Esophagus muscularis mucosa (tissue), 4 donors: ENCODE measurements at places on chromosomes 12 and 14. TPM values are rescaled to one million over a fixed set of nuclear protein-coding genes. Genes with fewer than 3 reads are reported as not detected.
A peak's percentile ranks its signal among the peaks of the same experiment; 100 is the strongest.

The SYNE2 gene
- 92.4 TPM for total RNA-seq

The POTEG gene
- total RNA-seq, result not detected

The RNU4-1 gene
- total RNA-seq, result not detected

The VRTN gene
- not detected for total RNA-seq

The SLC38A4 gene
- total RNA-seq, result 0.17 TPM

The CARMIL3 gene
- 0.17 TPM for total RNA-seq

The TMBIM4 gene
- 107 TPM for total RNA-seq

The SLCO1B1 gene
- total RNA-seq, result not detected

The SMIM41 gene
- 26.6 TPM for total RNA-seq

The B4GALNT1 gene
- 10.4 TPM for total RNA-seq

The OVCH1 gene
- not detected for total RNA-seq

DNA sequence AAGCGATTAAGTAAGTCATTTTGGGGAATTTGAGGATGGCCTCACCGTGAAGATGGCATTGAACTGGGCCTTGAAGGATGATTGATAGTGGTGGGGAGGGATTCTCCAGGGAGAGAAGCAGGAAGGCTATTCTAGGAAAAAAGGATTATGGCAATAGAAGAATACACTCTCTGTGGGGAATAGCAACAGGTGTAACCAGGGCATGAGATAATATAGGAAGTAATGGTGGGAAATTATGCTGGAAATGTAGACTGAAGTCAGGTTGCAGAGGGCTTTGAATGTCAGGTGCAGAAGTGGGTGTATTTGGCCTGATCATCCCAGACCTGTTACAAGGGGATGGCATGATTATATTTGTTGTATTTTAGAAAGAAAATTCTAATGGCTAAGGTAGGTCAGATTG lies 4.6 kb upstream of the ANO4 start:
- no peaks in the 10 kb centered on the region for H3K27me3 ChIP-seq
- no peak overlapping the region for H3K4me3 ChIP-seq
- DNase-seq, result no peak

GRCh38 chr14:36647824-36648753 lies 13.6 kb upstream of the PAX9 start:
- peak; percentile 88 for DNase-seq
- H3K36me3 ChIP-seq, result no peaks in the 10 kb centered on the region
- H3K27me3 ChIP-seq, result peaks cover 7% of the 10 kb centered on the region
- peaks cover 19% of the 10 kb centered on the region for H3K4me1 ChIP-seq

- no peaks in the 10 kb centered on the region for H3K36me3 ChIP-seq
- peaks cover 15% of the 10 kb centered on the region for H3K4me1 ChIP-seq
- no peak overlapping the region for H3K27ac ChIP-seq
These were observed 17.8 kb downstream of the FBLN5 start for GRCh38 chr14:91929700-91930099.

DNA sequence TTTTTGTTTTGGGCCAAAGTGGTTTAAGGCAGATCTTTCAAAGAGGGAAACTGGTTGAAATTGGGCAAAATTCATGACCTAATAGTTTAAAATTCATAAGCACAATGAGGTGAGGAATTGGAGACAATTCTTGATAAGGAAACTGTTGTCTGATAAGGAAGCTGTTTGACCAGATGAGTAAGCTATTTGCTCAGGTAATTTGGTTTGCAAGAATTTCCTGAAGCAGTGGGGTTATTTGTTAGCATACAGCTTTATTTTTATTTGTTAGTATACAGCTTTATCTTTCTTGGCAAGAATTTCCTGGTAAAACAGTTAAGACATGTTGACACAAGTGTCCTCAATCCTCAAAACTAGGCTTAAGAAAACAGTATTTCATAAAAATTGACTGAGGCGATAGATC lies 559.0 kb downstream of the GALC start:
- H3K4me1 ChIP-seq, result no peaks in the 10 kb centered on the region
- H3K4me3 ChIP-seq, result no peak overlapping the region
- H3K36me3 ChIP-seq, result no peaks in the 10 kb centered on the region
- no peak for DNase-seq
- H3K27me3 ChIP-seq, result no peaks in the 10 kb centered on the region

DNA sequence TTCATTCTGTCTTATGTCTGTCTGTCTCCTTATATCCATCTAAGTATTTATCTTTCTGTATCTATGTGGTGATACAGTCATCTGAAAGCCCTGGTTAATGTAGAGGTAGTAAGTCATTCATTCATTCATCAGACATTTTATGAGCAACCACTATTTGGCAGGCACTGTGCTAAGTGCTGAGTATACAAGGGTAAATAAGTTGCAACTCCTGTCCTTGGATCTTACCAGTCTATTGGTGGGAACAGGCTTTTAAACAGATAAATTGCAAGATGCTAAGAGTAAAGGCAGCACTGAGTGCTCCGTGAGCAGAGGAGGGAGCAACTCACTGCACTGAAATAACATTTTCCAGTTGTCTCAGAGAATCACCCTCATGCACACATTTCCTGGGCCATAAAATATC lies 68.6 kb downstream of the TMEM30B start:
- no peak overlapping the region for H3K27ac ChIP-seq
- no peak for DNase-seq
- no peaks in the 10 kb centered on the region for H3K4me1 ChIP-seq
- H3K4me3 ChIP-seq, result no peak overlapping the region
- H3K36me3 ChIP-seq, result no peaks in the 10 kb centered on the region

DNA sequence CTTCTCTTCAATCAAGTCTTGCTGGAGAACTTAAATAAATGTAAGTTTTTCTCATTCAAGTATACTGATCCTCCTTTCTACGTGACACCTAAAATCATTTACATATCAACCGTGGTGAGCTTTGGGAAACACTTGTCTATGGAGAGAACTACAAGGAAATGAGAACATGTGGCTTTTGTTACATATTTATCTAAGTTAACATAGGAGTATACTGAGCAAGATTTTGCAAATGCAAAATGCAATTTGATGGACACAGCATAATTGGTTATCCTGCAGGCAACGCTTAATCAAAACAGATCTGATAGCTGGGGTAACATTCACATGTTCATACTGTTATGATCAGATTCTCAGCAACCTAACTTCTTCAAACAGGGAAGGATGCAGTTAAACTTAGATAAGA lies 376.3 kb downstream of the TMEM132D start:
- no peak overlapping the region for H3K4me3 ChIP-seq
- H3K36me3 ChIP-seq, result no peaks in the 10 kb centered on the region
- no peaks in the 10 kb centered on the region for H3K4me1 ChIP-seq
- H3K27me3 ChIP-seq, result no peaks in the 10 kb centered on the region
- no peak overlapping the region for H3K27ac ChIP-seq

DNA sequence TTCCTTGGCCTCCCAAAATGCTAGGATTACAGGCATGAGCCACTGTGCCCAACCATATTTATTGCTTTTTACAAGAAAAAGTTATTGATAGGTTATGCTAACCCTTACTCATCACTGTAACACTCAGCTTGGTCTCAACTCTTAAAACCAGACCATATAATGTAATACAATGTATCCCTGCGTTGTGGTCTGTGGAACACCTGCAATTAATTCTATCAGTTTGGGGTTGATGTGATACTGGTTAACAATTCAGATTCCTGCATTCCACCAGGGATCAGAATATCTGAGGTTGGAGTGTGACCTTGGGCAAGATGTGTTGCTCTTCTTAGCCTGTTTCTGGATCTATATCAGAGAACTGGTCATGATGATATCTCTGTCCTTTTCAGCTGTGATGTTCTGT lies 419.0 kb downstream of the RAD51B start:
- no peak for DNase-seq
- no peak overlapping the region for H3K4me3 ChIP-seq
- peak overlapping the region; percentile 52 for H3K27ac ChIP-seq
- peaks cover 48% of the 10 kb centered on the region for H3K4me1 ChIP-seq
- no peaks in the 10 kb centered on the region for H3K27me3 ChIP-seq
- H3K36me3 ChIP-seq, result no peaks in the 10 kb centered on the region

- H3K36me3 ChIP-seq, result peaks cover 10% of the 10 kb centered on the region
- peaks cover 65% of the 10 kb centered on the region for H3K4me1 ChIP-seq
- peak overlapping the region; percentile 97 for H3K27ac ChIP-seq
- DNase-seq, result no peak
- no peak overlapping the region for H3K4me3 ChIP-seq
- no peaks in the 10 kb centered on the region for H3K27me3 ChIP-seq
These were observed 2.2 kb downstream of the NCKAP5L start for GRCh38 chr12:49825971-49826421.

GRCh38 chr12:70609203-70609602 lies 28.0 kb downstream of the PTPRB start:
- H3K4me1 ChIP-seq, result peaks cover 16% of the 10 kb centered on the region
- H3K36me3 ChIP-seq, result no peaks in the 10 kb centered on the region
- peak overlapping the region; percentile 53 for H3K4me3 ChIP-seq

- H3K27ac ChIP-seq, result no peak overlapping the region
- DNase-seq, result no peak
- H3K4me3 ChIP-seq, result no peak overlapping the region
- no peaks in the 10 kb centered on the region for H3K4me1 ChIP-seq
These were observed 859.8 kb downstream of the FSCB start for GRCh38 chr14:43647302-43647701.

DNA sequence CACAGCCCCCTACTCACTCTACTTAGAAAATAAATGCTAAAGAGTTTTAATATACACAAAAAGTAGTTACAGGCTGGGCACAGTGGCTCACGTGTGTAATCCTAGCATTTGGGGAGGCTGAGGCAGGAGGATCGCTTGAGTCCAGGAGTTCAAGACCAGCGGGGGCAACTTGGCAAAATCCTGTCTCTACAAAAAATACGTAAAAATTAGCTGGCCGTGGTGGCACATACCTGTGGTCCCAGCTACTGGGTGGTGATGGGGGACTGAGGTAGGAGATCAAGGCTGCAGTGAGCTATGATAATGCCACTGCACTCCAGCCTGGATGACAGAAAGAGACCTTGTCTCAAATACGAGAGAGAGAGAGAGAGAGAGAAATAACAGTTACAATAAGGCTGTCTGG lies 9.9 kb upstream of the DYNC1H1 start:
- H3K27ac ChIP-seq, result no peak overlapping the region
- H3K27me3 ChIP-seq, result no peaks in the 10 kb centered on the region
- H3K4me1 ChIP-seq, result peaks cover 6% of the 10 kb centered on the region
- no peak for DNase-seq
- no peak overlapping the region for H3K4me3 ChIP-seq

GRCh38 chr14:96105926-96106441 lies 66.8 kb downstream of the C14orf132 start:
- DNase-seq, result no peak
- H3K36me3 ChIP-seq, result no peaks in the 10 kb centered on the region
- no peak overlapping the region for H3K4me3 ChIP-seq

DNA sequence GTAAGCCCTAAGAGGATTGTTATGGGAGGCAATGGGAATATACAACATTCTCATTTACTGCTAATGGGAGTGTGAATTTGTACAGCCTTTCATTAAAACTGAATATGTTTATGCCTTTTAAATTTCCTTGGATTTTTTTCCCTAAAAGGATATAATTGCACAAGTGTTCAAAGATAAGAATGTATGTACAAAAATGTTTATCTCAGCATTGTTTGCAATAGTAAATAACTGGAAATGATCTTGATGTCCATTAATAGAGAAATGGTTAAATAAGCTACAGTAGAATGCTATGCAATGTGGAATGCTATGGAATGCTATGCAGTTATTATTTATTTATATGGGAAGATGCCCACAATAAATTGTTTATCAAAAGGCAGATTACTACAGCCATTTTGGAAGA lies 62.5 kb upstream of the SLC38A2 start:
- H3K27me3 ChIP-seq, result no peaks in the 10 kb centered on the region
- no peak overlapping the region for H3K4me3 ChIP-seq
- H3K4me1 ChIP-seq, result peaks cover 24% of the 10 kb centered on the region
- DNase-seq, result no peak
- no peak overlapping the region for H3K27ac ChIP-seq
- no peaks in the 10 kb centered on the region for H3K36me3 ChIP-seq

GRCh38 chr12:39660101-39660500 lies 40.5 kb upstream of the ABCD2 start:
- no peaks in the 10 kb centered on the region for H3K36me3 ChIP-seq
- H3K4me3 ChIP-seq, result no peak overlapping the region
- H3K27ac ChIP-seq, result no peak overlapping the region
- H3K27me3 ChIP-seq, result no peaks in the 10 kb centered on the region
- H3K4me1 ChIP-seq, result no peaks in the 10 kb centered on the region

- H3K36me3 ChIP-seq, result no peaks in the 10 kb centered on the region
- peaks cover 7% of the 10 kb centered on the region for H3K4me1 ChIP-seq
- H3K27ac ChIP-seq, result no peak overlapping the region
- H3K4me3 ChIP-seq, result no peak overlapping the region
- DNase-seq, result no peak
- H3K27me3 ChIP-seq, result no peaks in the 10 kb centered on the region
These were observed 1332.4 kb downstream of the AACS start for GRCh38 chr12:126397660-126398059.

GRCh38 chr12:10497602-10498001 lies 8.1 kb upstream of the EIF2S3B start:
- no peaks in the 10 kb centered on the region for H3K36me3 ChIP-seq
- H3K4me1 ChIP-seq, result no peaks in the 10 kb centered on the region
- no peaks in the 10 kb centered on the region for H3K27me3 ChIP-seq
- H3K27ac ChIP-seq, result no peak overlapping the region

DNA sequence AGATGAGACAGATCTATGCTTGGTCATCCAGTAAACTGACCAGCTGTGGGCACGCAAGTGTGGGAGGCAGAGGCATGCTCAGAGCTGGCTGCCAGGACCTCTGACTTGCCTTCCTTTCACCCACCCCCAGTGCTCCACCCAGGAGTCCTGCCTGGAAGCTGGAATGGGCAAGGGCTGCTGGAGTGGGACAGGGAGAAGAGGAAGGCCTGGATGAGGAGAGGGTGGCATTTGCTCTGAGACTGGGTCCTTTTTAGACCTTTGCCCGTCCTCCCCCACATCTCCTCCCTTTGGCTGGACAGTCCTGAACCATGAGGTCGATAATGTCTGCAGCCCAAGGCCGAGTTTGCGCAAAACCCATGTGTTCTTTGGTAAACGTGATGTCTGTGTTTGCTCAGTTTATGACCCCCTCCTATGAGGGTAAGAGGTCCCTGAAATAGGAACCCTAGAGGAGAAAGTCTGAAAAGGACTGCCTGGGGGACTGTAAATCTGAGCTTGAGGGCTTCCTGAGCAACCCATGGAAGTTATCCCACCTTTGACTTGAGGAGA lies 3.8 kb upstream of the INHBE start:
- peaks cover 13% of the 10 kb centered on the region for H3K4me1 ChIP-seq
- no peak overlapping the region for H3K4me3 ChIP-seq
- no peaks in the 10 kb centered on the region for H3K27me3 ChIP-seq
- H3K36me3 ChIP-seq, result no peaks in the 10 kb centered on the region
- DNase-seq, result no peak

DNA sequence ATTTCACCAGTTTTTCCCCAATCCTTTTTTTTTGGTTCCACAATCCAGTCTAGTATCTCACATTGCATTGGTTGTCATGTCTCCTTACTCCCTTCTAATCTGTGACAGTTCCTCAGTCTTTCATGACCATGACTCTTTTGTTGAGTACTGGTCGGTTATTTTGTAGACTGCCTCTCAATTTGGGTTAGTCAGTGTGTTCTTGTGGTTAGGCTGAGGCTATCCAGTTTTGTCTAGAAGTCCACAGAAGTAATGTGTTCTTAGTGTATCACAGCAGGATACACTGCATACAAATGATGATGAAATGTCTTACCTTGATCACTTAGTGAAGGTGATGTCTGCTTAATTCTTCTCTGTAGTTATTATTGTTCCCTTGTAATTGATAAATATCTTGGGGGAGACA lies 24.8 kb downstream of the PELI2 start:
- DNase-seq, result no peak
- H3K27me3 ChIP-seq, result no peaks in the 10 kb centered on the region
- peaks cover 19% of the 10 kb centered on the region for H3K4me1 ChIP-seq
- H3K36me3 ChIP-seq, result no peaks in the 10 kb centered on the region
- no peak overlapping the region for H3K27ac ChIP-seq
- H3K4me3 ChIP-seq, result no peak overlapping the region

GRCh38 chr12:19451196-19451595 lies 11.9 kb downstream of the AEBP2 start:
- no peaks in the 10 kb centered on the region for H3K36me3 ChIP-seq
- H3K4me3 ChIP-seq, result no peak overlapping the region
- H3K4me1 ChIP-seq, result peaks cover 55% of the 10 kb centered on the region

GRCh38 chr12:108827941-108828340 lies 29.4 kb downstream of the SSH1 start:
- H3K36me3 ChIP-seq, result peaks cover 14% of the 10 kb centered on the region
- H3K4me1 ChIP-seq, result peaks cover 83% of the 10 kb centered on the region
- peak overlapping the region; percentile 84 for H3K27ac ChIP-seq
